Heart right ventricle (tissue), 16 donors: ENCODE measurements at places on chromosomes 2 and 18. TPM values are rescaled to one million over a fixed set of nuclear protein-coding genes. Genes with fewer than 3 reads are reported as not detected.

DNA sequence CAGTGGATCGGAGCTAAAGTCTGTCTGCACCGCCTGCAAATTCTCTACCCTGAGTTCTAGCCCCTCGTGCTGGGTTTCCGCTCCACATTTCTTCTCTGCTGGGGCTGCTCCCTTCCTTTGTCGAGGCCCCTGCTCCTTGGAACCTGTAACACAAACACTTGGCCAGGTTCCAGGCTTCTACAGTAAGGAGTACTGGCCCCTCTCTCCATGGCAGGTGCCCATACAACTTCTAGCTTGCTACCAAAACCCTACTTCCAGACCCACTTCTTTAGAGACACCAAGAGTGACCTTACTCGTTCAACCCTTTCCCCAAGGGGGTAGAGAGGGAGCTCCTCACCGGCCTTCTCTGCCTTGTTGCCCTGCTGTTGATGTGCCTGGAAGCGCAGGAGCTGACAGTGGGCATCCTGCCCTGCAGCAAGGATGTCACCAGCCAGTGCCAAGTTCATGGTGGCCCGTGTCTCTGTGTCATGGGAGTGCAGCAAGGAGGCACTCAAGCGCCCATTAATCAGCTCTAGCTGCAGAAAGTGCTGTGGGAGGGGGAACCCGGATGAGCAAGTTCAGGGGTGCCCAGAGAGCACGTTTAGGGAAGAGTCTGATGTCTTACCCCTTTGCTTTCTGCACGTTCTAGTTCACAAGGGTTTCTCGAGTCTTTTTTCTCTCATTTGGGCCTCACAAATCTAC is 1.1 kb downstream of the PREB start:
- H3K27me3 ChIP-seq = no peaks in the 10 kb centered on the region
- DNase-seq = no peak
- H3K27ac ChIP-seq = peak overlapping the region; percentile 91

GRCh38 chr2:229650901-229651300 is 63.5 kb downstream of the DNER start:
- no peaks in the 10 kb centered on the region for H3K36me3 ChIP-seq
- H3K4me3 ChIP-seq = no peak overlapping the region
- no peak for DNase-seq
- no peaks in the 10 kb centered on the region for H3K4me1 ChIP-seq
- no peaks in the 10 kb centered on the region for H3K27me3 ChIP-seq

Gene SCYGR4
- total RNA-seq = not detected

- no peak overlapping the region for H3K27ac ChIP-seq
- H3K36me3 ChIP-seq = no peaks in the 10 kb centered on the region
- H3K4me3 ChIP-seq = no peak overlapping the region
- H3K4me1 ChIP-seq = no peaks in the 10 kb centered on the region
- DNase-seq = no peak
These were observed 140.0 kb upstream of the NOL4 start for GRCh38 chr18:34364699-34365098.

GRCh38 chr2:215447673-215448081 is 11.8 kb upstream of the FN1 start:
- H3K27ac ChIP-seq = no peak overlapping the region
- peaks cover 1% of the 10 kb centered on the region for H3K27me3 ChIP-seq
- H3K36me3 ChIP-seq = no peaks in the 10 kb centered on the region
- DNase-seq = no peak

Gene LYPD1
- total RNA-seq = 0.34 TPM

DNA sequence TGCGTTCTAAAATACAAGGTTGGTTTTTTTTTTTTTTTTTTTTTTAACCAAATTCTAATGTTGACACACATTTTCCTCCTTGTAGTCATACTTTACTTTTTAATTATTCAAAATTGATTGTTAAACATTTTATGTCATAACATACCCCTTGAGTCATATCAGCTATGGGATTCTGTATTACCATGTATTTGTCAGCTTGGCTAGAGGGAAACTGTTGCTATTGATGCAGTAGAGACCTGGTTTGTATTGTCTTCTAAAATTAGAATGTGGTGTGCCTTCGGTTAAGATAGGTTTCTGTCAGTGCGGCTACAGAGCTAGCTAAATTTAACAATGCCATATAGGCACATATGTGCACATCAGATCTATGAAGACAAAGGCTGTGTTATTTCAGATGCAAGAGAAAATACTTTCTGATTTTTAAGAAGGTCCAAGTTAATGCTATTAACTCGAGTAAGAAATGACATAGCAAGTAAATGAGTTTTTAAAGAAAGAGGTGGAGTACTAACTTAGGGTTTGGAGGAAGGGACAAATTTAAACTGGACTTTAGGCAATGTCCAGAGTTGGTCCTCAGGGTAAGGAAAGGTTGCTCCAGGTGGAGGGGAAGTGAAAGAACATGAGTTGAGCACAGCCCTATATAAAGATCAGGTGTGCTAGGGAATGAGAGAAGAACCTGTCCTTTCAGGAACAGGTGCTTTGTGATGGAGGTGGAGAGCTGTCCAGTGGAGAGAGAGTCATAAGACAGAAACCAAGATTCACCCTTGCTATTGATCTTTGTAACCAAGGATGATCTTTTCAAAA is 152.3 kb downstream of the PRPF40A start:
- H3K27ac ChIP-seq = no peak overlapping the region
- no peaks in the 10 kb centered on the region for H3K36me3 ChIP-seq
- H3K4me3 ChIP-seq = no peak overlapping the region
- no peaks in the 10 kb centered on the region for H3K27me3 ChIP-seq
- no peaks in the 10 kb centered on the region for H3K4me1 ChIP-seq
- DNase-seq = no peak

Gene BMP10
- total RNA-seq = not detected

Gene GKN2
- not detected for total RNA-seq

DNA sequence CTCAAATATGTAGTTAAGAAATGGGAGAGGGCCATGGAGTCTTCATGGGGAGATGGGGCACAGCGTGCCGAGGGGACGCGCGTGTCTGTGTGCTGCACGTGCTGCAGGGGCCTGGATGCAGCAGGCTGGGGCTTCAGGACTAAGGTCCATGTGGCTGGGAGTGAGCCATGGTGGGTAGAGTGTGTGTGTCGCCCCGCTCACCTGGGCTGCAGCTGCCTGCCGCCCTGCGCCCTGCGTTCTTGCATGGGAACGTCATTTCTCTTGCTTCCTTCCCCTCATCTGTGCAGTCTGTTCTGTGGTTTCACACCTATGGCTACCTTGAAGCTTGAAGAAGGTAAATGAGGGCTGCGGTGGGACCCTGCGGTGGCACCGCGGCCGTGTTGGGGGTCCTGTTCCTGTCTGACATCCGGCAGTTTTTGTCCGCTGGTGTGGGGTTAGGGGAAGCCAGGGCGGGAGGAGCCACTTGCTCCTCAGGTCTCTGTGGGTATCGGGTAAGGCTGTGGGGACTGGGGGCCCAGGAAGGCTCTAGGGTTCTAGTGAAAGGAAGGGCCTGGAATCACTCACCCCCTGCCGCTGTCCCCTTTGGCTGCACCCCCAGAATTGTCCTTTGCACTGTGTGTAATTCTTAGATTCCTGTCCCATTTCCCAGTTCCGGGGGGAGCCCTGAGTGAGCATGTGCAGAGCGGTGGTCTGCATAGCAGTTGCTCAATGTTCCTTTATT is 54.1 kb upstream of the HS6ST1 start:
- no peaks in the 10 kb centered on the region for H3K27me3 ChIP-seq
- no peak overlapping the region for H3K27ac ChIP-seq
- no peak for DNase-seq
- H3K36me3 ChIP-seq = no peaks in the 10 kb centered on the region
- H3K4me1 ChIP-seq = no peaks in the 10 kb centered on the region
- no peak overlapping the region for H3K4me3 ChIP-seq
